ENCODE measurements at places on chromosomes 6 and 20.

- DNase-seq, result no peak
These were observed 23.0 kb downstream of the PACRG start for GRCh38 chr6:162750776-162751175.

DNA sequence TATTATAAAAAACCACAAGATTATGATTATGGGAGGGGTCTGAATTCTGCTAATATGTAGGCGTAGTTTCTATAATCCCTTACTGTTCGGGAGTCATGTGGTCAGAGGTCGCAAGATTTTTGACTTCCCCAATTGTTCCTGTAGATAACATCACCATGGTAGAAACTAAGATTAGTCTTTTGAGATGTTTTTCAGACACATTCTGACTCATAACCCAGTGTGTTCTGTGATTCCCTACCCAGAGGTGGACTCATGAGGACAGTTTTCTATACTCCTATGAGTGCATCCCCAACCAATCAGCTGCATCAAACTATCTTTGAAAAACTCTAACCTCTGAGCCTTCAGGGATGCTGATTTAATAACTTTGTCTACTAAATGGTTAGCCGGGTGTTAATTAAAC lies 175.5 kb downstream of the RFPL4B start:
- DNase-seq, result no peak

- DNase-seq, result no peak
These were observed 59.4 kb downstream of the CD164 start for GRCh38 chr6:109322825-109323224.

DNA sequence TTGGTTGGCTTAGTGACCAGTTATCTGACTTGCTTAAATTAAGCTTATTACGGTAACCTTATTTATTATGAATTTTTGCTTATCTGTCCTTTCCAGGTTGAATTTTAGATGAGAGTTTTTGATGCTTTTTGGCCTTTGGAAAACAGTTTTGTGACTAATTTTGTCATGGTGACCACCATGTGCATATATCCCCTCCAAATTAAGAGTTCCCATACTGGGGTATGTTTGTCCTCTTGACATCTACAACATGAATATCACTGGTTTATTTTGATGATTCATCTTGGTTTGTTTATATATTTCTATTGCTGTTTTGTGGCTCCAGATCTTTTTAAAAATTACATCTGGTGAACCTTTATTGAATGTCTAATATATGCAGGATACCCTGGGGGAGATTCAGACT lies 61.4 kb downstream of the PHF20 start:
- DNase-seq, result no peak

DNA sequence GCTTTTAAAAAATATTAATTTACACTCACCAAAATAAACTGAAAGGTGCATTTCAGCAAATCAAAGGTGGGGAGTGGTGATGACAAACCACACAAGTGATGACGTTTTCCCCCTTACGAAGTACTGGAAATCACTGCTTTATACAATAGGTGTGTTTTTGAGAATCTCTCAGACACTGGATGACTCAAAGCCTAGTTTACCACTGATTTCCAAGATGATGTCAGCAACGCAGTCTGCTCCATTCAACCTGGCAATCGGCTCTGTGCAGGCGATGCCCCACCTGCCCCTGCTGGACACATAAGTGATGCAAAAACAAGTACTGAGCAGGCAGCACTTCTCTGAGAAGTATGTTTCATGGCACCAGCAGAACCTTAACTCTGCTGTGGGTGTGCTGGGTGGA lies 114.4 kb downstream of the SOD2 start:
- DNase-seq, result no peak

DNA sequence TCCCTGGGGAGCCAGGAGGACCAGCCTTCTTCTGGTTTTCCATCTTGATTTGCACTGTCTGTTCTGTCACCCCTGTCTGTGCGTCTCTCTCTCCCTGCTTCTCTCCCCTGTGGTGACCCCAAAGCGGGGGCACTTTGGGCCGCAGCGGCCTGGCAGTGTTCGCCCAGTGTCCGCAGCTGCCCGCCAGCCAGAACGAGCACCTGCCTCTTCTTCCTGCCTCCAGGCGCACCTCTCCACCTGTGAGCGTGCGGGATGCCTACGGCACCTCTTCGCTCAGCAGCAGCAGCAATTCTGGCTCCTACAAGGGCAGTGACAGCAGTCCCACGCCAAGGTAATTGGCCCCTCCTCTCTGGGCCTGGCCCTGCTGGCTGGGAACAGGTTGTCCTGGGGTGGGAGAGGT lies 30.8 kb downstream of the SNPH start:
- DNase-seq, result no peak

- DNase-seq, result no peak
These were observed 3.8 kb downstream of the PREX1 start for GRCh38 chr20:48823960-48824498.

DNA sequence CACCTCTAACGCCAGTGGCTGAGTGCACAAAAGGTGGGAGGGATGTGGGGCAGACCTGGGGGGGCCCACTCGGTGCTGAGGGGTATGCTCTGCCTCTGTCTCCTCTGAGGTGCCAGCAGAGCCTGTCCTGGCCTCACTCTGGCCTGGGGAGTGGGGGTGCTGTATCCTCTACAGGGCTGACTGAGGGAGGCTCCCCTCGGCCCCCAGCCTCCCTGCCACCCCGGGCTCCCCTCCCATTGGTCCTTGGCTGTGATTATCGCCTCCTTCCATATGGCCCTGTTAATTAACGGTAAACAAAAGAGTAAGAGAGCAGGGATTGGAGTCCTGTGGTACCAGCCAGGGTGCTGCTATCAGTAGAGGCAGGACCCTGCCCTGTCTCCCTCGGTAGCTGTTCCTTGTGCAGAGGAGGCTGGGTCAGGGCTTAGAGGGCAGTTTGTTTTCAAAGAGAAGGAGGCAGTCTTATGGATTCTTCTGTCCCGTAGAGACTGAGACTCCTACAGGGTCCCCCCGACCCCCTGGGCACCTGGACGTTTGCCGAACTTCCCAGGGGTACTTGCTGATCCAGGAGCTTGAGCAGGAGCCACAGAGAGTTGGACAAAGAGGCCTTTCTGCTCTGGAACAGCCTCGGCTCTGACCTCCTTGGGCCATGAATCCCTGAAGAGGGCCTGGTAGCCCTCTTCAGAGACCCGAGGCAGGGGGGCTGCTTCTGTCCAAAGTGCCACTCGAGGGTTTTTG lies 1.8 kb downstream of the MYT1 start:
- DNase-seq, result no peak

DNA sequence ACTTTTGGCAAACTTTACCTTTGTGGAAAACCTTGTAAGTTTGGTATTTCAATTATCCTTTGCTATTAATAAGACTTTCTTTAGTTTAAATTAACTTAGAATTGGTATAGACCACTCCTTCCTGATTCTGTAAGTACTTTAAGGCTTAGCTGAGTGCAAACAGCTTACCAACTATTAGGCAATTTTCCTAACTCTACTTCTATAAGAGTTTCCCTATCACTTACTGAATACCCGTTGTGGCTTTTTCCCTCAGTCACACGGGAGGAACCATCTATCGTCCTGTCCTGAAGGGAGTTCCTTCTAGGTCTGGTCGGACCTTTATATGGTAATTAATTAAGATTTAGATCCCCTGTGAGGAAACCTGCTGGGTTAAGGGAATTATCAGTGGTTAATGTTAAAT lies 9.6 kb downstream of the SLC35A1 start:
- peak; percentile 6 for DNase-seq

DNA sequence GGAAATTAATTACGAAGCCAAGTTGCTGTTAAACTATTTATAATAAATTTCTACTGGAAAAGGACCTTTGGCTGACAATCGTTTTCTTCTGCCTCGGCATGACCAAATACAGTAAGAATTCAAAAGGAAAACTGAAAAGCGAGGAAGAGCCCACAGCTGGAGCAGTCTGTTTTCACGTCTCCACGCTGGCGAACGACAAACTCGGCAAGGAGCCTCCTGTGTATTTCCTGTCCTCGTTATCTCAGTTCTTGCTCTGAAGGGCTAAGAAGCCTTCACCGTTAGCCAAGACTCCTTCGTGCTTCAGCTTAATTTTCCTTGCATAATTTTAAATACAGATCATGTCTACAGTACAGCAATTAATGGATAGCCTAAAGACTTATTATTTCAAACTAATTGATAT lies 214.3 kb upstream of the PLCB4 start:
- peak; percentile 61 for DNase-seq

- DNase-seq, result no peak
These were observed 586 bp downstream of the ZNF512B start for GRCh38 chr20:63968928-63969760.

- peak; percentile 22 for DNase-seq
These were observed 79.8 kb upstream of the CHD6 start for GRCh38 chr20:41697861-41698559.

- DNase-seq, result no peak
These were observed 5.2 kb downstream of the SIRPA start for GRCh38 chr20:1900321-1900801.

- no peak for DNase-seq
These were observed 42.9 kb downstream of the TXLNB start for GRCh38 chr6:139248911-139249310.

- no peak for DNase-seq
These were observed 101.9 kb upstream of the RNF24 start for GRCh38 chr20:4117158-4117740.

- no peak for DNase-seq
These were observed 35.6 kb upstream of the KCNK16 start for GRCh38 chr6:39357998-39358686.

DNA sequence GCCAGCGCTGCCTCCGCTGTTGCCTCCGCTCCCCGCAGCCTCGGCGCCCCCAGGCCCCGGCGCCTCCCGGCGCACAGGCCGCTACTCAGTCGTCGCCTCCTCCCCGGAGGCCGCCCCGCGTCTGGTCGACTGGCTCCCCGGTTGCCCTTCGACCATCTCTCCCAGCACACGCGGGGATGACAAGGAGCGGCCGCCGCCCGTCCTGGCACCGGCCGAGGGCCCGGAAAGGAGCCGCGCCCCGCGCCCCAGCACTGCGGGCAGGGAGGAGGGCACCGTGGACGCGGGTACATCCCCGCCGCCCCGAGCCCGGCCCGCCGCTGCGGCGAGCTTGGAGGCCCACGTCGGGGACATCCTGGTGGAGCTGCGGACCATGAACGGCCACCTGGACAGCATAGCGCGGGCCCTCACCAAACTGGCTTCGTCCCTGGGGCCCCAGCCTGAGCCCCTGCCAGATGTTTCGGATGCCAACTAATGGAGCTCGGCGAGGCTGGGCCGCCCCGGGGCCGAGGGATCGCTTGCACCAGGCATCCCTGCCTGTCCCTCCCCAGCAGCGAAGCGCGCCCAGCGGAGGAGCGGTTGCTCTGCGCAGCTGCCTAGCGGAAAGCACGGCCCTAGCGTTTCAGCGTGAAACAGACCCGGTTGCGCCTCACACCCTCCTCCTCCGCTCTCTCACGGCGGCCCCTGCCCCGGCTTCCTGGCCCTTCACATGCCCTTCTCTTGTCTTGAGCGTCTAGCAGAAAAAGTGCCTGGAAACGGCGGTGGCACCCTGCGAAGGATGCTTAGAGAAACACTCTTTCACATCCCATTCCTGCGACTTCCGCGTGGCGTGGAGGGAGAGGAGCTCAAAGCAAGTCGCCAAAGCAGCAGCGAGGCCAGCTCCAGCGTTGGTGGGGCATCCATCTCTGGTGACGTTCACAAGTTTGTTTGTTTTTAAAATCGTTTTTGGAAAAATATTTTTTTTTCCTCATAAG lies 285.8 kb upstream of the SUPT3H start:
- DNase-seq, result no peak

DNA sequence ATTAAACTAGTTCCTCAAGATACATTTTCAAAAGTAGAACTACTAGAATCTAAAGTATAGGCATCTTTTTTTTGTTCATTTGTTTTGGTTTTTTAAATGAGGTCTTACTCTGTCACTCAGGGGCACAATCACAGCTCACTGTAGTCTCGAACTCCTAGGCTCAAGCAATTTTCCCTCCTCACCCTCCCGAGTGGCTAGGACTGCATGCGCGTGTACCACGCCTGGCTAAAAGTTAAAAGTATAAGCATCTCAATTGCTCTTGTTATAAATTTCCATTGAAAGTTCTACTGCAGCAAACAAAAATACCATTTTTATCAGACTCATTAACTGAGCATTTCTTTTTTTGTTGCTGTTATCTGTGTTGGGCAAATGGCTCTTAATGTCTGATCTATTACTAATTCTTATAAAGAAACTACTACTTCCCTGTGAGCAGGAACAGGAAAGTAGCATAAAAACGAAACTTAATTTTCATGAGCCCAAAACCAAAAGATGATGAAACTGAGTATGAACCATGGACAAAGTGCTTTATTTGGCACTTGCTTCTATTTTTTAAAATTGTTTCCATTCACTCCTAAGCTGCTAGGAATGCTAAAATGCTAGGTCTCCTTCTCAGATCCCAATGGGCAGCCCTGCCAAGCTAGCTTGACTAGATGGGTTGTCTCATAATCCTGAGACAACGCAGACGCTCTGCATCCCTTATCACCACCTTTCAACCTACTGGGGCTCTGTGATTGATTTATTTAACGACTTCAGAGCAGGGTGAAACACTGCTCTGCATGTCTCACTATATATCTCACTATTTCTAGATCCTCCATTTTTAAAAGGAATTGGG lies 36.9 kb downstream of the TRPC4AP start:
- no peak for DNase-seq

DNA sequence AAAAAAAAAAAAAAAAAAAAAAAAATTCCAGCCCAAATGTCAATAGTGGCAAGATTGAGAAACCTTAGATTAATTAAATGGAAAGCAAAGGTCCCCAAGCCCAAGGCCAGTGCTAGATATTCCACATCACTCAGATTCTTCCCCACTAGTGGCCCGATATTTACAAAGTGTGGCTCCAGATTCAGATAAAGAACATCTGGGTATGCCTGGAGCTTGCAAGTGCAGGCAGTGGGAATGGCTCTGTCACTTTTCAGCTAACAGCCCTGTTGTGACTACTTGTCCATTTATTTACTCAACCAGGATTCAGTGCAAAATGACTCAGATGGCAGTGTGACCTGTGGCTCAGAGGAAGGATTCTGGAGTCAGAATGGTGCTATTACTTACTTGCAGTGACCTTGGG lies 8.2 kb upstream of the KCNB1 start:
- DNase-seq, result no peak

DNA sequence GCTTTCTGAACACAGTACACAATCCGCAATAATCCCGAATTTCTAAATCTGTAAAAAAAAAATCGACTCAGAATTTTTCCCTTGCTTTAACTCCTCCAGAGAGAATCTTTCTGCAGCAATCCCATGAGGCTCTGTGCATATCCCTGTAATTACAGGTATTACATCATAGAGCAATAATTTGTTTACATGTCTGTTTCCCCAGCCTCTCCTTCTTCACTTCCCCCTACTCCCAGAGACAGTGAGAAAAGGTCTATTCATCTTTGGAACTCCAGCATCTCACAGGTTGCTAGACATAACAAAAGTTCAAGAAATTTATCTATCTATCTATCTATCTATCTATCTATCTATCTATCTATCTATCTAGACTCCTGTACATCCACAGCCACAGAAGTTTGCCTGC lies 26.0 kb downstream of the KLHL31 start:
- no peak for DNase-seq

GRCh38 chr6:492178-492577 lies 100.6 kb downstream of the IRF4 start:
- no peak for DNase-seq

- no peak for DNase-seq
These were observed 38.4 kb downstream of the PIGU start for GRCh38 chr20:34638532-34638931.
